ENCODE measurements at places on chromosomes 13 and 19.

DNA sequence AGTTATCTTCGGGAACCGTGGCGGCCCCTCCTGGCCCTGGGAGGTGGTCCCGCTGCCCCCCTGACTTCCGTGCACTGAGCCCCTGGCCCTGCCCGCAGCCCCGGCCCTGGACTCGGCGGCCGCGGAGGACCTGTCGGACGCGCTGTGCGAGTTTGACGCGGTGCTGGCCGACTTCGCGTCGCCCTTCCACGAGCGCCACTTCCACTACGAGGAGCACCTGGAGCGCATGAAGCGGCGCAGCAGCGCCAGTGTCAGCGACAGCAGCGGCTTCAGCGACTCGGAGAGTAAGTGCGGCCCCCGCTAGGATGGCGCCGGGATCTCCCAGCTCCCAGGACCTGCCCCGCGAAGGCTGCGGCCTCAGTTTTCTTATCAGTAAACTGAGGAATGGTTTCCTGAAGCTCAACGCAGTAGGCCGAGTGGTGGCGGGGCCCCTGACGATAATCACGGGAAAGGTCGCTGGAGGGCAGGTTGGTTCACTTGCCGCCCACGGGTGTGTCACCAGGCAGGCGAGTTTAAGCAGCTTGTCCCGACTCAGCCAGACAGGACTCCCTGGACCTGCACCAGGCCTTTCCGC, 924 bp downstream of the RGCC start:
- peak; percentile 39 for DNase-seq

DNA sequence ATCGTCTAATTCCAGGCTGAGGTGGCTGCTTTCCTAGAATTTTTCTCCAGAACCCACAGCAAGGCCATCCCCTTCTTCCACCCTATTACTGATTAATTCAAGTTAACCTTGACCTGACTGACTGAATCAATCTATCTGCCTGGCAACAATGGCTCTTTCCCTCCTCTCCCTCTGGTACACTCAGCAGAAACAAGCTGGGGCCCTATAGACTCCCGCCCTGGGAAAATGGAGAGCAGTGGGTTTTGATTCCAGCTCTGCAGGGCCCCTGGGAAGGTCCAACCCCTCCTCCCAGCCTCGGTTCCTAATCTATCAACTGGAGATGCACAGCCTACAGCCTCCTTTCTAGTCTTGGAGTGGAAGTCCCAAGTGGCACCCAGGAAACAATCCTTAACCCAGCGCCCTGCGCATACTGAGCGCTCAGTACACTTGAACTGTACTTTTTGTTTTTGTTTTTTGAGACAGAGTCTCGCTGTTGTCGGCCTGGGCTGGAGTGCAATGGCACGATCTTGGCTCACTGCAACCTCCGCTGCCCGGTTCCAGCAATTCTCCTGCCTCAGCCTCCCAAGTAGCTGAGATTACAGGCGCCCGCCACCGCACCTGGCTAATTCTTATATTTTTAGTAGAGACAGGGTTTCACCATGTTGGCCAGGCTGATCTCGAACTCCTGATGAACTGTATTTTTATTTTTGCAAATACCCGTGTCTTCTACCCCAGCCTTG, 5.2 kb upstream of the C3 start:
- DNase-seq = no peak

DNA sequence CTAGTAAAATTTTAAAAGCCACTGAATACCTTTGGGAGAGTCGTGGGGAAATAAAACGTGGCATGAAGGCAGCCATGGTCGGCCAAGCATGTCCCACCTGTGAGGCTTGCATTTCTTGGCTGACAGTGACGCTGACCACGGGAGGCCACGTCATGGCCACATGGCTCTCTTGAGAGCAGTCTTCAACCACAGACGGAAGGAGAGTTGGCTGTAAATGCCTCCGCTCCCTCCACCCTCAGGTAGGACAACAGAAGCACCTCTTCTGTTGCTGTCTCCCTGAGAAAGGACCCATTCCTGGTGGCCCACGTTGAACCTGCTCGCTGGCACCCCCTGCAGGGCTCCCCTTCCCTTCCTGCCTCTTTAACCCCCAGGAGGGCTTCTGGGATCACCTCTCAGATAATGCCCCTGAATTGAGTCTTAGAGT, 10.6 kb upstream of the LRRC25 start:
- DNase-seq = peak; percentile 72

GRCh38 chr19:14786421-14786851, 8.1 kb upstream of the ADGRE2 start:
- DNase-seq = peak; percentile 79

DNA sequence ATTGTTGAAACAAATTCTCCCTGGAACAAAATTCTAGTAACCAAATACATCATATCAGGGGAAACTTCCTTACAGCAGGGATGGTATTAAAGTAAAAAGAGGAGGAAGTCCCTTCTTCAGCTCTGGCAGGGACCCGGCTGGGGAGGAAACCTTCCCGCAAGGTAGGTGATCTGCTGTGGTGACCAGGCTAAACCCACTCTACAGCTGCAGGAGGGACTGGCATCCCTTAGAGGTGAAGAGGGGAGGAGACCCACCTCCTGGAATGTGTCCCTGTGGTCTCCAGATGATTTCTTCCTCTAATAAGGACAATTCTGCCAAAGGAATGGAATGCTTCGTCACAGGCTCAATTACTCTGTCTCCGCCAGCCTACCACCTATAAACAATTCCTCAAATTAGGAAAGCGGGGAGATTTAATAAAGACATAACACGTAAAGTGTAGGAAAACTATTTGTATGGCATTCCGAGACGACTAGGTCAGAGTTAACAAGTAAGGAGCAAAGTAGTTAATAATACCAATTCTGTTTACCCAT, 637 bp upstream of the PDS5B start:
- peak; percentile 37 for DNase-seq

DNA sequence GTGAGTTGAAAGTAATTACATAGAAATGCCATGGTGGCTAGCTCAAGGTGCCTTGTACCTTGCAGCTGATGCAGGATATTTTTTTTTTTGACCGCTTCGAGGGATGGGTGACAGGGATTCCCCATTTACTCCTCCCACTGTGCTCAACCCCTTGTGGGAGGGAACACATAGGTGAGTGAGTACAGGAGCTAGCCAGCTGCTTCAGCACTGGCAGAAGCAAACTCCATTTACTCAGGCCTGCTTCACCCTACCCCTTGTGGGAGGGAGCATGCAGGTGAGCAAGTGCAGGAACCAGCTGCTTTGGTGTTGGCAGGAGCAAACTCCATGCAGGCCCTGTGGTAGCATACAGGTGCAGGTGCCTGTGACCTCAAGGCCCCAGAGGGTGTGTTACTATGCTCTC, 330.1 kb downstream of the TDRD3 start:
- no peak for DNase-seq

Measured in ELF-1 (cell line).